ENCODE measurements at places on chromosomes 5 and 9.

- no peak for DNase-seq
Observed at GRCh38 chr5:148401604-148402003, 17.8 kb downstream of the FBXO38 start.

DNA sequence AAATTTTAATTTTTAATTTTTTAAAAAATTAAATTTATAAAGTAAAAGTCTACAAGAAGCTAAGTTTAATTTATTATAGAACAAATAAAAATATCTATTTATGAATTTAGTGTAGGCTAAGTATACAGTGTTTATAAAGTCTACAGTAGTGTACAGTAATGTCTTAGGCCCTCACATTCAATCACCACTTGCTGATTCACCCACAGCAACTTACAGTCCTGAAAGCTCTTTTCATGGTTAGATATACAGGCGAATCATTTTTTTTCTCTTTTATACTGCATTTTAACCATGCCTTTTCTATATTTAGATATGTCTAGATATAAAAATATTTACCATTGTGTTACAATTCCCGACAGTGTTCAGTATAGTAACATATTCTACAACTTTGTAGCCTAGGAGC lies 55.9 kb downstream of the PCSK1 start:
- DNase-seq = no peak

DNA sequence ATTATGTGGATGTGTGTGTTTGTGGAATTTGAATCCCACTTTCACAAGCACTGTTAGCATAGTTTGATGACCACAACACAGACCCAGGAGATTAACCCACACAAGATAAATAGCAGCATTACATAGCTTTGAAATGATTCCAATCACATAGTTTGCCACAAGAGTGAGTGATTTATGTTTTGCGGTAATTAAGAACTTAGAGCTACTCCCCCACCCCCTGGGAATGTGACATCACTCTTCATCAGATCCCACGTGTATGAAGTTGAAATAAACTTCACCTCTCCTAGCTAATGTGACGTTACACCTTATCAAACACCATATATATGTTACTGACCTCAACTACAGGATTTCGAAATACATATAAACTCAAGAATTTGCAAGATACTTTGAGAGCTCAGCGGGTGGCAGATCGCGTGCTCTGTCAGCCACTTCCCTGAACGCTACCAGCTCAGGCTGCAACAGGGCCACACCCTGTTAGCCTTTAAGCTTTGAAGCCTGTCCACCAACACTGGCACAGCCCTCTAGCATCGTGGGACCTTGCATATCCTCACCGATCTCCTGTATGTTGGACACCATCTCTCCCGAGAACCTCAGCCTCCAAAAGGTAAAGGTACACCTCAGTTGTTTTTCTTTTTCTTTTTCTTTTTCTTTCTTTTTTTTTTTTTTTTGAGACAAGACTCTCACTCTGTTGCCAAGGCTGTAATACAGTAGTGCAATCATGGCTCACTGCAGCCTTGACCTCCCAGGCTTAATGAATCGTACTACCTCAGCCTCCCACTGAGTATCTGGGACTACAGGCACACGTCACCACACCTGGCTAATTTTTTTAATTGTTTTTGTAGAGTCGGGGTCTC lies 1.7 kb upstream of the AGTPBP1 start:
- no peak for DNase-seq

DNA sequence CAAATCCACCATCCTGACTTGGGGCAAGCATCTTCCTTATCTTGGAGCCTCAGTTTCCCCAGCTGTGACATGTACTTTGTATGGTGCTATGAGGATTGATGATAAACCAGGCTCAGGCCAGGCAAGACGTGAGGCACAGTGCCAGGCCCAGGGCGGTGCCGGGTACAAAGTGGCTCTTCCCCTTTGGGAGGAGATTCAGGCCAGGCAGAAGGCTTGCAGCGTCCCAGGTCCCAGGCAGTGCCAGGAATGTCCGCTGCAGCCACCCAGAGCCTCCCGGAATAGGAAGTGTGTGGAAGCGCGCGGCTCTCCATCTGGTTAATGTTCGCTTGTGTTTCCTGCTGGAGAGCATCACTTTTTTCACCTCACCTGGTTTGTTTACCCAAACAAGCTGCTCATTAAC lies 12.6 kb upstream of the DENND1A start:
- DNase-seq = no peak

GRCh38 chr5:41109186-41109585 lies 38.0 kb upstream of the MROH2B start:
- DNase-seq = no peak

DNA sequence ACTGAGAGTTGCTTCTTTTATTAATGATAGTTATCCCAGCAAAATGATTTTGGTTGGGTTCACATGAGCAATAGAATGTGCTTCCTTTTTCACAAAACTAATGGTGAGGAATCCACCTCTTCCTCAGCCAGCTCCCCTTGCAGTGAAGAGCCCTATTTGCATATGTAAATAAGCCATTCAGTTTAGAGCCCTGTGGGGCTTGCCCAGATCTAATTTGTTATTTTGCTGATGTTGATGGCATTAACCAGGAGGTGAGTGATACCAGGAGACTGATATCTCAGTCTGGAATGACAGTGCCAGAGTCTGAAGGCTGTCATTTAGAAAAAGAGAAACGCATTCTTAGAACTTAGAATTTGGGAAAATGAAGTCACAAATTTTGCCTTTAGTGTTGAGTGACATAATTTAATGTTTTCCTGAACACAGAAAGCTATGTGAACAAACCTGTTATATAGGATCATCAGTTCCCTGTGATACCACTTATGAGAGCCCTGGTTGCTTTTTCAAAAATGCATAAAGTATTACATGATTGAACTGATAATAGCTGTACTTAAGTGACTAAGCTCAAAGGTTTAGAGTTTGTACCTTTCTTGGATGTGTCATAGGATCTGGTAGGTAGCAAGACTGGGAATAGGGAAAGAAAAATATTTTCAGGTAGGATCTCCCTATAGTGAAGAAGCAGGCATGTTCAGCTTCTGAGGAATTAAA lies 271.6 kb downstream of the MAST4 start:
- no peak for DNase-seq

GRCh38 chr9:16321461-16322119 lies 548.9 kb downstream of the BNC2 start:
- no peak for DNase-seq

DNA sequence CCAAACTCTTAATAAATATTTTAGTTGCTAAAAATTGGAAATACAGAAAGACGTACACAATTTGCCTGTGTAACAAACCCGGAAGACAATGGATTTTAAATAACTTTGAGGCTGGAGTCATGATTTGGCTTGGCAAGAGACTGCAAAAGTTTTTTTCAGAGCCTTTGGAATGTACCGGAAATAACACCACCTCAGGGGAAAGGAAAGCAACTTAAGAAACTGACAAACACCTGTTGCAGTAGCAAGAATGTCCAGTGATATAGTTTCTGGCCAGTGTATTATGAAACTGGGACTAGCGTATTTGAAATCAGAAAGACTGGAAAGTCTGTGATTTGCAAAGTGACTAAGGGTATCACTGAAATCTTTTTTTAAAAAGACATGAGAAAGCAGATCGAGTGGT lies 842 bp downstream of the MUSK start:
- DNase-seq = no peak

DNA sequence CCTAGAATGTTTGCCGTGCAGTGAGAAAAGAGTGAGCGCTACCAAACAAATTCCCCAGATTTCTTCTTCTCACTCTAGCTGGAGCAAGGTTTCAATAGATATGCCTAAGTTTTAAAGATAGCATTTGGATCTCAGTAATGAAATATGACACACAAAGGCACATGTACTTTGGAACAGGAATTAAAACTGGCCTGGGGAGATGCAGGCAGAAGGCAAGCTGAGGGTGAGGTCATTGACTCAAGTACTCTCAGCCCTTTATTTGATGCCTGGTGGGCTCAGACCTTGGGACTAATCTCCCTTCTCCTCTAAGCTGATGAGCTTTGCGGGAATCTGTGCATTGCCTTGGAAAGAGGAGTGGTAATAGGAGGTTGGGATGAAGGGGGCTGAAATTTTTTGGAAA lies 323.3 kb upstream of the SLC30A5 start:
- DNase-seq = no peak

GRCh38 chr9:33187519-33188218 lies 20.5 kb upstream of the B4GALT1 start:
- no peak for DNase-seq

DNA sequence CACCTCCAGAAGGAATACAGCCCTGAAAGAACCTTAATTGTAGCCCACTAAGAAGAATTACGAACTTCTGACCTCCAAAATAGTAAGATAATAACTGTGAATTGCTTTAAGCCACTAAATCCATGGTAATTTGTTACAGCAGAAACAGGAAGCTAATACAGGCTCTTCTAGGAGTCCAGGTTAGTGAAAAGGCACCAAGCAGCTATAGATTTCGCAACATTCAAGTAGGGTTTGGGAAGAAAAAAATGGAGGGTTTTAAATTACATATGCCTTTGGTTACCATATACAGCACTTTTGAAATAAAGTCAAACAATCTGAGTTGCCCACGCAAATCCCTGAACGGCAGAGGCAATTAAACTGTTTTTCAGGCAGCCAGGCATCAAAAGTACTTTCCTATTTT lies 1.7 kb upstream of the ACTL7A start:
- no peak for DNase-seq

GRCh38 chr5:179731791-179732411 lies 721 bp upstream of the MAML1 start:
- DNase-seq = no peak

DNA sequence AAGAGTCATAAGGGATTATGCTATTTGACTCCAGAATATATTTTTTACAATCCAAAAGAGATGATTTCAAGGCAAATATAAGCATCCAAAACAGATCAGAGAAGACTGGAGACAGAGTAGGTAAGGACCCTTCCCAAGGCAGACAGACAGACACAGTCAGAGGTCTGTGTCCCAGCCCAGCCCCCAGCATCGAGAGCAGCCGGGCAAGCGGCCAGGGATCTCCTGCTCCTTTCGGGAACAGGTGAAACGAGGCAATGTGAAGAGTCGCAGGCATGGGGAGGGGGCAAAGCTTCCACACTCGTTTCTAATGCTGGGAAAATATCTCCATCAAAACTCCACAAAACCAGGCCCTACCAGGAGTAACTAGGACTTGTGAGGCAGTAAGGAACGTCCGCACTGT lies 5.8 kb downstream of the PAEP start:
- DNase-seq = no peak

- no peak for DNase-seq
Observed at GRCh38 chr5:81639556-81639955, 111.3 kb downstream of the SSBP2 start.

- DNase-seq = no peak
Observed at GRCh38 chr9:123684393-123685149, 245.4 kb downstream of the DENND1A start.

DNA sequence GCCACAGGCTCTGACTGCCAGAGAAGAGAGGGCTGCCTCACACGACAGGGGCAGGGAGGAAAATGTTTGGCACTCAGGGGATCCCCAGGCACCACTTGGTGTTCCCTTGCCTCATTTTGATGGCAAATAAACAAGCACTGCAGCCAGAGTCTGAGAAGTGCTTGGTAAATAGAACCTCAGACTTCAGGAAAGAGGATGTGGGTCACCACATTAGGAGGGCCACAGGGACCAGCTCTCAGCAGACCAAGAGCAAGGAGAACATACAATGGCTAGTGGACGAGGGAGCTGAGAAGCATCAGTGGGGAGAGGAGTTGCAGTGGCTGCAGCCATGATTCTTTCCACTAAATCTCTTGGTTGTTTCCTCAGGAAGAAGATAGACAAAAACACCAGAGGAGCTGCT lies 413.9 kb downstream of the GADD45G start:
- DNase-seq = no peak

DNA sequence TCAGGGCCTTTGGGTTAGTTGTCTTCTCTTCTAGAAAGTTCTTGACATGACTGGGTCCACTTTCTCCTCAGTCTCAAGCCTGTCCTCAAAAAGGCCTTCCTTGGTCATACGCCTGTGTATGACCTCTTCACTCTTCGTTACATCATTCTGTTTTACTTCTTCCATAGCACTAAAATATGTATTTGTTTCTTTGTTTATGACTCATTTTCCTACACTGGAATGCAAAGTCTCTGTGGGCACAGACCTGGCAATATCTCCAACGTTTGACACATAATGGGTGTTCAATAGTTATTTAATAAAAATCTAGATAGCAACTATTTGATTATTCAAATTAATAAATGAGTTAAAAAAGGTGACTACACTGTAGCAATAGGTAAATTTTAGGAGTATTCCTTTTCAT lies 85.1 kb downstream of the YIPF5 start:
- DNase-seq = no peak

All from naive thymus-derived CD4-positive, alpha-beta T cell (primary cell).